ENCODE measurements at places on chromosomes 4 and X.

DNA sequence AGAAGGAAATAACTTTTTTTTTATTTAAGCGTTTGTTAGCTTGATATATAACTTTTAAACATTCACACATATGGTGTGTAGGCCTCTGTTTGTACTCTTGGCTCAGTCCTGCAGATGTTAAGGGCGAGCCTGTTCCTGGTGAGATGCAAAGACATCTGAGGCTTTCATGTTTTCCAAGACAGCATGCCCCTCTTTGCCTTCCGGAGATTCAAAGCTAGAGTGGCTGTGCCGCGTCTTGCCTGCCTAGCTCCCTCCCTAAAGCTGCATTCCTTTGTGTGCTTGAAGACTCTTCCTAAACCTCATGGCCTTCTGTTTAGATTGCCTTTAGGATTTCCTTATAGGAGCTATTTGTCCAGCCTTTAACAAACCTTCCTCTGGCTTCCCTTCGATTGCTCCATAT lies 67.1 kb downstream of the MID1IP1 start:
- no peak for DNase-seq

- no peak for DNase-seq
These were observed 133.7 kb downstream of the DCLK2 start for GRCh38 chr4:150211799-150212445.

DNA sequence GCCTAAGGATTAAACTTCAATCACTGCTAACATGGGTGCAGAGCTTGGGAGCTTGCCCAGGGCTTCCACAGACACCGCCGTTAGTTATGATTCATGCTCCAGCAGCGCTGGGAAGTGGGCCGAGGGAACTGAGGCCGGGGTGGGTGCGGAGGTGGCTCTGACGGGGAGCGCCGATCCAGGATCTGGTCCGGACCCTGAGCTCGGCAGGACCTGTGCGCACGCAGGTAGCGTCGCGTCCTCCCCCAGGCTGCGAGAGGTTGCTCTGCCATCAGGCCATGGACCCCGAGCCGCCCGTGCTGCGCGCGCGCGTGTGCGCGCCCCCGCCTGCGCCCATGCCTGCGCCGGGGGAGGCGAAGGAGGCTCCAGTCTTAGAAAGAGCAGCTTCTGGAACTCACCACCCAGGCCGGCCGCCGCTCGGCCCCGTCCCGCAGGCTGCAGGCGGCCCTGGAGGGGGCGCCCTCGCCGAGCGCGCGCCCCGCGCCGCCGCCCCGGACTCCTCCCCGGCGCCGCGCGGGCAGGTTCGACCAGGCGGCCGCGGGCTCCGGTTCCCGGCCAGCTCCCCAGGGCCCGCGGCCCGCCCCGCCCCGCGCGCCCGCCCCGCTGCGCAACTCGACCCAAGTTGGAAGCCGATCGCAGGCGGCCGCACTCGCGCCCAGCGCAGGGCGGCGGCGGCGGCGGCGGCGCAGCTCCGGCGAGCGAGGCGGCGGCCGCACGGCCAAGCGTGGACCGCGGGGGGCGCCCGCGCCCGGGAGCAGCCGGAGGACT lies 732 bp upstream of the ADRA2C start:
- peak; percentile 38 for DNase-seq

- DNase-seq, result no peak
These were observed 78.8 kb downstream of the RLIM start for GRCh38 chrX:74535408-74536151.

- no peak for DNase-seq
These were observed 194.4 kb upstream of the LDB2 start for GRCh38 chr4:17092736-17093437.

GRCh38 chr4:40601641-40602040 lies 28.0 kb downstream of the RBM47 start:
- DNase-seq, result peak; percentile 84

GRCh38 chr4:101599620-101600019 lies 190.9 kb upstream of the BANK1 start:
- no peak for DNase-seq

DNA sequence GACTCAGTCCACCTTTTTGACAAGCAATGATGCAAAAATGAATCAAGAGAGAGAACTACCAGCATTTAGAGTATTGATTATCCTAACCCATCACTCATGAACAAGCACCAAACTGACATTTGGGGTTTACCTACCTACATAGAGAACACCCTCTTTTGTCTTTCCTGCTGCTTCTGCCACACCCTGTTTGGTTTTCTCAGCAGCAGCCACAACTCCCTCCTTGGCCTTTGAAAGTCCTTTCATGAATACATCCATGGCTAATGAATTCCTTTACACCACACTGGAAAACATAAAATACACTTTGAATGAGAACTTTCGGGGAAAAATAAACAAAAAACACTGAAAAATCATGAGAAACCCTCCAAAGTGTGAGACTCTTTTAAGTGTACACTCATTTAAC lies 1.5 kb downstream of the SNCA start:
- no peak for DNase-seq

DNA sequence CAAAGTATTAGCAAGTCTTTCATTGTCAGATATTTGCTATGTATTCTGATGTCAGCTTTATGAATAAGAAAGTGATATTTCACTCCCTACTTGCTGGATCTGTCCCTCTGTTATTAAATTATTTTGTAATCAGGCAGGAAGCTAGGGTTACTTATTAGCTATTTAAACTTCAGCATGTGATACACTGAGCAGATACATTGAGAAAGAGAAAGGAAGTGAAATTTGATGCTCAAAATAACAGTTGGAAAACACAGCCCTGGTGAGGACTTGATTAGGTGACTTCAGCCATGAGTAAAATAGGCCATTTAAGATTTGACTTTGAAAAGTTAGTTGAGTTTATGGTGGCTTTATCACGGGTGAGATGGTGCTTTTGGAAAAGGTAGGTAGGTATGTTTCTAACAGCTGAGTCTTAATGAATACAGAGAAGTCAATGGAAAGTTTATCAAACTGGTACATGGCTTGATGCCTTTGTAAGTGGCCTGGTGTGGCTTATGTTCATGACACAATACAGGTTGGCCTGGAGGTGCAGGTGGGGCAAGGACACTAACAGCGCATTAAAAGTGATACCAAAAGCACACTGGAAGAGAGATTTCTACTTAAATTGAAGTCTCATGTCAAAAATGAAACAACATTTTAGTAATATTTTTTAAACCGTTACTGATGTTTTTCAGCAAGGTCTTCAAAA lies 321.2 kb upstream of the SPOCK3 start:
- no peak for DNase-seq

DNA sequence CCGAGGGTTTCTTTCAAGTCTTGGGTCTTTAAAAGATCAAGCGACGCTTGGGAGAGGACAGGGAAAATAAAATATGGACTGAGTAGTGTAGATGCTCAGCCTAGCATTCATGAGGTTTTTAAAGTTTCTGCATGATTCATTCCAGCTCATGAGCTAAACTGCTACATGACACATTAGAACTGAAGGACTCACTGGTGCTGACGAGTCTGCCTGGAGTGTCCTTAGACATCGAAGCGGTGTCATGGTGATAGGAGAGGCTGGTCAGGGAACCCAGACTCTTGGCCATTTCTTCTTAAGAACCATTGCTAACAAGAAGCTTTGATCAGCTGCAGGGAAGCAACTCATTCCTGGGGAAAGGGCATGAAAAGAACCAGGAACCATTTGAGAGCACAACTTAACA lies 158.6 kb downstream of the TRIML1 start:
- no peak for DNase-seq

GRCh38 chr4:2797545-2798305 lies 4.8 kb downstream of the SH3BP2 start:
- DNase-seq, result no peak

Data from KBM-7 (cell line).